ENCODE measurements at places on chromosomes 2 and 18. TPM values are rescaled to one million over a fixed set of nuclear protein-coding genes. Genes with fewer than 3 reads are reported as not detected.

Gene HTR2B
- 0.64 TPM for total RNA-seq

Gene KIDINS220
- 31.3 TPM for total RNA-seq

Gene KLHL41
- not detected for total RNA-seq

Gene PECR
- 8.0 TPM for total RNA-seq

Gene TRAPPC12
- 34.3 TPM for total RNA-seq

Gene MEP1B
- not detected for total RNA-seq

Gene DSC2
- total RNA-seq, result 0.07 TPM

Gene TRIM43
- not detected for total RNA-seq

Gene TSGA10
- total RNA-seq, result 1.6 TPM

Gene MAP3K19
- total RNA-seq, result not detected

Gene ALKAL2
- total RNA-seq, result not detected

Gene RPIA
- 9.9 TPM for total RNA-seq

Gene MYOM1
- 0.05 TPM for total RNA-seq

Gene TTC39C
- 7.6 TPM for total RNA-seq

Gene VIT
- not detected for total RNA-seq

Gene CFAP221
- total RNA-seq, result not detected

Gene FBXO36
- 2.6 TPM for total RNA-seq

Gene PAIP2B
- 0.27 TPM for total RNA-seq

Gene CNGA3
- 0.05 TPM for total RNA-seq

Gene TMEM163
- 0.44 TPM for total RNA-seq

Gene C2orf78
- not detected for total RNA-seq

Gene ANKRD29
- 1.5 TPM for total RNA-seq

Gene CYP1B1
- total RNA-seq, result not detected

Gene TPO
- total RNA-seq, result not detected

Gene DYNAP
- total RNA-seq, result not detected

Gene GRHL1
- 0.94 TPM for total RNA-seq

Gene ABCB11
- 0.05 TPM for total RNA-seq

Gene OSBPL6
- total RNA-seq, result 1.1 TPM

Gene BIN1
- total RNA-seq, result 18.5 TPM

Gene CD8A
- not detected for total RNA-seq

Gene CYRIA
- 10.2 TPM for total RNA-seq

Gene TYMS
- 86.5 TPM for total RNA-seq

Gene INO80B
- 17.2 TPM for total RNA-seq

Gene RNF125
- total RNA-seq, result 3.5 TPM

Gene PTPRM
- 36.9 TPM for total RNA-seq

Gene UGT1A3
- not detected for total RNA-seq

Gene NEU2
- not detected for total RNA-seq

Gene IL1RL2
- not detected for total RNA-seq

Gene SPDYA
- total RNA-seq, result not detected

Gene CAPN14
- total RNA-seq, result not detected
